ENCODE measurements at places on chromosomes 3 and 15.

DNA sequence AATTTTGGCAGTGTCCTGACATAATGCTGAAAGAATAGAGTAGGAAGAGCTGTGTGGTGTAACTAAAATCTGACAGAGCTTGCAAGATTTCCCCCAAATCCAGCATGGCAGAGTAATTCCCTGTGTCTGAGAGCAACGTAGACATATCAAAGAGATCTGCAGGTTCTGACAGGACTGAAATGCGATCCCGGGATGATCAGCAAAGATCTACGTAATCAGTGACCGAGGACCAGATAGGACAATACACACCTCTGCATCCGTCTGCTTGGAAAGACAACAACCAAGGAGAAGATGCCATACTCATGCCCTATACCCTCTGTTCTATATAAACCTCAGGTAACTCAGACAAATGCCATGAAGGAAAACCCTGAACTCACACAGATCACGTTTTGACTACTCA, 26.6 kb upstream of the SYNPR start:
- no peaks in the 10 kb centered on the region for H3K4me1 ChIP-seq
- no peaks in the 10 kb centered on the region for H3K27me3 ChIP-seq
- H3K4me3 ChIP-seq, result no peak overlapping the region
- no peak overlapping the region for H3K27ac ChIP-seq
- H3K36me3 ChIP-seq, result no peaks in the 10 kb centered on the region
- DNase-seq, result no peak

DNA sequence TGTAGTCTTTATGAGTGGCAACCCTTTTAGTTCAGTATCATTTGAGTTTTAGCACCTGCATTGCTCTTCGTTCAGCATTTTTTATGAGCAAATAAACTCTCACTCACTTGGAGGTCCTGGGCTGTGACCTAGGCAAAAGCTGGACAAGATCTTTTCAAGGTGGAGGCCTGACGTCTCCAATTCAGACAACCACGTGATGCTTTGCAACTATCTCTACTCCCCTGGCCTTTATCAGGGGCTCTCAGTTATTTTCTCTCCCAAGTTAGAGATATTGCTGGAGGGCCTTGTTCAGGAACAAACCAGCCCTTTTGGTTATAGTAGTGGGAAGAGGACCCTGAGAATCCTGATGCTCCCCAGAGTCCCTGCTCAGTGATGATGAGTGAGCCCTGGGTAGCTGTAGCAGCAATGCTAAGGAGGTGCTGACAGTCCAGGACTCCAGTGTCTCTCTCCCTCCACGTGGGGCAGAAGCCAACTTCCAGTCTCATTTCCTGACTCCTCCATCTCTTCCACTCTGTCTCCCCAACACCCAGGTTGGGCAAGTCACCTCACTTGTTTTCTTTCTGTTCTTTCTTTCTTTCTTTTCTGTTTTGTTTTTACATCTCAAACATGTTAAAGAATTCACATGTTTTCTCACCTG, 30.4 kb downstream of the HAPLN3 start:
- no peaks in the 10 kb centered on the region for H3K27me3 ChIP-seq
- no peak overlapping the region for H3K27ac ChIP-seq
- H3K4me3 ChIP-seq, result no peak overlapping the region
- peaks cover 3% of the 10 kb centered on the region for H3K4me1 ChIP-seq
- H3K36me3 ChIP-seq, result no peaks in the 10 kb centered on the region

GRCh38 chr3:150278843-150279381, 129.2 kb upstream of the TSC22D2 start:
- DNase-seq, result no peak
- H3K36me3 ChIP-seq, result no peaks in the 10 kb centered on the region
- H3K4me3 ChIP-seq, result no peak overlapping the region
- H3K27ac ChIP-seq, result no peak overlapping the region
- no peaks in the 10 kb centered on the region for H3K4me1 ChIP-seq

GRCh38 chr3:118955914-118956556, 78.6 kb downstream of the IGSF11 start:
- no peaks in the 10 kb centered on the region for H3K27me3 ChIP-seq
- peak overlapping the region; percentile 87 for H3K27ac ChIP-seq
- DNase-seq, result no peak
- H3K4me3 ChIP-seq, result no peak overlapping the region

DNA sequence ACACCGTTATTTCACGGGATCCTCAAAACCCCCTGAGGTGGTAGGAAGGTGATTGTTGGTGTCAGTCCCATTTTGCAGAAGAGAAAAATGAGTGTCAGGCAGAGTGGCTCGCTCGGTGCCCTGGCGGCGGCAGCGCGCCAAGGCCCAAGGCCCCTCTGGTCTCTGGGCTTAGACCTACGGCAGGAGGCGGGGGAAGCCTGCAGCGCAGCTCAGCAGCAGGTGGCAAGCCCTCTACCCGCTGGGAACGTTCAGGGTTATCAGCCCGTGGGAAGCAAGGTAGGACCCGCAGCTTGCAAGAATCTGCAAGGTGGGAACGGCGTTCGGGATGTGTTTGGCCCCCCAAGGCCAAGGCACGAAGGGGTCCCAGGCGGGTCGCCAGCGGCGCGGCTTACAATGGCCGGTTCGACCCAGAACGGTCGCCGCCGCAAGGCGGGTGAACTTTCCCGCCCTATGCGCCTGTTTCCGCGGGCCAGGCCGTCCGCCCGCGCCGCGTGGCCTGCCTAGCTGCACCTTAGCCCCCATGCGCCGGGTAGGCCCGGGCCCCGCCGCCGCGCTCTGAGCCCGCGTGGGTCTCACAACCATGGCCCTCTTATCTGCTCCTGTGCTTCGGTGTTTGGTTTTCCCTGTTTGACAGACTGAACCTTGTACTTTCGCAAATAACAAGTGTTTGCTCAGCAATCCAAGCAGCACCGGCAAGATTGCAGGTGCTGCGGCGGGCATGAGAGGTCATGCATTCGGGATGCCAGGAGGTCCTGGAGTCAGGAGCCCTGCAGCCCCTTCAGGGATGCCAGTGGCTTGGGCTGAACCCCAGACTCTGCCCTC, 39.7 kb downstream of the CCNL1 start:
- DNase-seq, result no peak
- H3K4me3 ChIP-seq, result no peak overlapping the region
- peaks cover 6% of the 10 kb centered on the region for H3K36me3 ChIP-seq

- no peak overlapping the region for H3K4me3 ChIP-seq
- H3K27ac ChIP-seq, result no peak overlapping the region
- no peaks in the 10 kb centered on the region for H3K36me3 ChIP-seq
- no peaks in the 10 kb centered on the region for H3K27me3 ChIP-seq
Measured at GRCh38 chr15:82566690-82567089, 26.4 kb upstream of the RPS17 start.

DNA sequence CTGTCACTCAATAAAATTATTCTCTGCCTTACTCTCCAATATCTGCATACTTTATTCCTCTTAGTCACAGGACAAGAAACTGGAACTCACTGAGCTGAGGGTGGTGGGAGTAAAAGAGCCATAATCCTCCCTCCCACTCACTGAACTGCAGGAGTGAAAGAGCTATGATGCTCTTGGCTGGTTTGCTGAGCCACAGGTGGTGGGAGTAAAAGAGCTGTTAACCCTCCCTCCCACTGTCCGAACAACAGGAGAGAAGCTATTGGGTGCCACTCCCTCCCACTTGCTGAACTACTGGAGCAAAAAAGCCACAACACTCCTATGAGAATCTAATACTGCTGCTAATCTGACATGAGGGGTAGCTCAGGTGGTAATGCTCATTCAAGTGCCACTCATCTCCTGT, 391.0 kb downstream of the NSUN3 start:
- DNase-seq, result no peak
- H3K4me1 ChIP-seq, result no peaks in the 10 kb centered on the region
- H3K27me3 ChIP-seq, result no peaks in the 10 kb centered on the region
- no peak overlapping the region for H3K27ac ChIP-seq

GRCh38 chr3:45153658-45154437, 7.7 kb upstream of the CDCP1 start:
- H3K27ac ChIP-seq, result no peak overlapping the region
- no peak for DNase-seq
- no peaks in the 10 kb centered on the region for H3K4me1 ChIP-seq
- no peak overlapping the region for H3K4me3 ChIP-seq
- peaks cover 8% of the 10 kb centered on the region for H3K36me3 ChIP-seq
- peaks cover 7% of the 10 kb centered on the region for H3K27me3 ChIP-seq

DNA sequence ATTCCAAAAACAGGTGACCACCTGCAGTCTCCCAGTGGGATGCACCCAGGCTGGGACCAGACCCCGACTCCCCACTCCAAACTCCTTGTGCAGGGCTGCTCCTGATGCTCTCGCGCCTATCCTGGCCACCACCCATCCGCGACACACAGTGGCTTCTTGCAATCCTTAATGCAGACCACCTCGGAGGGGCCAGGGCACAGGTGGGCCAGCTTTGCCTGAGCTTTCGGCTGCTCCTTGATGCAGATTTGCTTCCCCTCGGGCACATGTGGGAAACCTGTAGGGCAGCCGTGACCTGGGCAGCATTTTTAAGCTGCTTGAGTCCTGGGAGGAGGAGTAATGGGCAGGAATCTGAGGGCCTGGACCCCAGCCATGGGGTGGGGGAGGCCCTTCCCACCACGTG, 18.9 kb downstream of the SLC6A11 start:
- peaks cover 30% of the 10 kb centered on the region for H3K27me3 ChIP-seq
- H3K4me1 ChIP-seq, result no peaks in the 10 kb centered on the region
- H3K27ac ChIP-seq, result no peak overlapping the region

- no peak overlapping the region for H3K27ac ChIP-seq
- H3K27me3 ChIP-seq, result no peaks in the 10 kb centered on the region
- peak; percentile 36 for DNase-seq
- H3K4me1 ChIP-seq, result no peaks in the 10 kb centered on the region
- peaks cover 19% of the 10 kb centered on the region for H3K36me3 ChIP-seq
Measured at GRCh38 chr15:88878720-88879184, 16.6 kb downstream of the HAPLN3 start.

DNA sequence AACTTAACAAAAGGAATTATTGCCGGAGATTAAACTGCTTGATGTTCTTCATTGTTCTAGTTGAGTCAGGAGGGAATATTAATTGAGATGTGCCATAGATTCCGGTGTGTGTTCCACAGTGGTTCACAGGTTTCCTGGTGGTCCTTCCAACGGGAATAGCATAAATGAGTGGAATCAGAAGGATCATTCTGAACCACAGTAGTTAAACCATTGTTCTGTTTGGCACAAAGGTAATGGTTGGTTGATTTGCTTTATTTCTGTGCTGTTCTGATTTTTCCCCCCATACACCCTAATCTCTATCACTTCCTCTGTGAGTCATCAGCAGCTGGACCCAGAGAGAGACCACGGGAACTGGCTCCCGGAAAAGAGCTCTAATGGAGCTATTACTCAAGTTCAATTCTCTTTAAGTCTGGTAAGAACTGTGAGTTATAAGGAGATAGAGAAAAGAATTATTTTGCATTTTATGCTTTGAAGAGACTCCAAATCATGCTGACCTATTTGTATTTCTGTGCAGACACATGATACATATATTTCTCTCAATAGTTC, 627.2 kb downstream of the ZIC1 start:
- DNase-seq, result no peak

DNA sequence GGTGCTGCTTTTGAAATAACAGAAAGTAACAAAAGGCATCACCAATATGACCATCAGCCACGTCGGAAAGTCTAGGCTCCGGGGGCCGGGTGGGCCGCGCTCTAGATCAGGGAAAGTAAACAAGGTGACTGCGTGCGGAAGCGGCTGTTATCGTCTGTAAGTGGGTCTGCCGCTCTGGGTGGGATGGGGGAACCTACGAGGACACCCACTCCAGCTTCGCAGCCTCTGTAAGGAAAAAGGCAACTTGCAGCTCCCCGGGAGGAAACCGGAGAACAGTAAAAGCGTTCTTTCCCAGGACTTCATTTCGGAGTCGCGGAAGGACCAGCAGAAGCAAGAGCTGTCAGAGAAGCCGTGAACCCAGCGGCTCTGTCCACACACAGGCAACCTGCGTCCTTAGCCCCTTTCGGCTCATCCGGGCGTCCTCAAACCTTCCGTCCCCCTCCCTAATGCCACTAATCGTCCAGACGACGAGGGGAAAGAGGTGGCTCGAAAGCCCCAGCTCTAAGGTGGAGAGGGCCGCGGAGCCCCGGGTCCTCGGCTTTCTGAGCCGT, 461 bp downstream of the XRN1 start:
- no peaks in the 10 kb centered on the region for H3K27me3 ChIP-seq
- H3K27ac ChIP-seq, result peak overlapping the region; percentile 100
- peak overlapping the region; percentile 99 for H3K4me3 ChIP-seq
- peaks cover 30% of the 10 kb centered on the region for H3K4me1 ChIP-seq
- peaks cover 37% of the 10 kb centered on the region for H3K36me3 ChIP-seq
- DNase-seq, result peak; percentile 60

DNA sequence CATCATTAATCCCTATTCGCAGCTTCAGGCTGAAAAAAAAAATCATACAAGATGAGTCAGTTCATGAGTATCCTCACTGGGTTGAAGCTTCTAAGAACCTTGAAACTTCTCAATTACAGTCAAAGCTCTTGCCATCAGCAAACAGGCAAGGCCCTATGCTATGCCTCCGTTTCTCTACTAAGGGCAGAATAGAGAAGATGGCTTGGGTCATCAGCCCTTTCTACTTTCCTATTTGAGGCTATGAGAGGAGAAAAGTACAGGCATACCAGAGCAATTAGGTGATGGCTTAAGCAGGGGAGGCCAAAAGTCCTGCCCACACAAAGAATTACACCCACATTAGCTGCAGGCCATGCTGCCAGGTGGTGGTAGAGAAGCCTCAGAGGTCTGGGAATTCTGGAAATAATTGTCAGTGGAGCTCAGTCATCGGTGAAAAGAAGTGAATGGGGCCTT, 89.0 kb downstream of the MRPL46 start:
- no peak overlapping the region for H3K27ac ChIP-seq
- H3K36me3 ChIP-seq, result no peaks in the 10 kb centered on the region
- no peaks in the 10 kb centered on the region for H3K4me1 ChIP-seq
- no peak overlapping the region for H3K4me3 ChIP-seq
- no peak for DNase-seq

- H3K4me3 ChIP-seq, result no peak overlapping the region
- no peak overlapping the region for H3K27ac ChIP-seq
- peak; percentile 23 for DNase-seq
- H3K36me3 ChIP-seq, result no peaks in the 10 kb centered on the region
- H3K27me3 ChIP-seq, result peaks cover 45% of the 10 kb centered on the region
Measured at GRCh38 chr15:60255390-60255789, 142.4 kb downstream of the ANXA2 start.

DNA sequence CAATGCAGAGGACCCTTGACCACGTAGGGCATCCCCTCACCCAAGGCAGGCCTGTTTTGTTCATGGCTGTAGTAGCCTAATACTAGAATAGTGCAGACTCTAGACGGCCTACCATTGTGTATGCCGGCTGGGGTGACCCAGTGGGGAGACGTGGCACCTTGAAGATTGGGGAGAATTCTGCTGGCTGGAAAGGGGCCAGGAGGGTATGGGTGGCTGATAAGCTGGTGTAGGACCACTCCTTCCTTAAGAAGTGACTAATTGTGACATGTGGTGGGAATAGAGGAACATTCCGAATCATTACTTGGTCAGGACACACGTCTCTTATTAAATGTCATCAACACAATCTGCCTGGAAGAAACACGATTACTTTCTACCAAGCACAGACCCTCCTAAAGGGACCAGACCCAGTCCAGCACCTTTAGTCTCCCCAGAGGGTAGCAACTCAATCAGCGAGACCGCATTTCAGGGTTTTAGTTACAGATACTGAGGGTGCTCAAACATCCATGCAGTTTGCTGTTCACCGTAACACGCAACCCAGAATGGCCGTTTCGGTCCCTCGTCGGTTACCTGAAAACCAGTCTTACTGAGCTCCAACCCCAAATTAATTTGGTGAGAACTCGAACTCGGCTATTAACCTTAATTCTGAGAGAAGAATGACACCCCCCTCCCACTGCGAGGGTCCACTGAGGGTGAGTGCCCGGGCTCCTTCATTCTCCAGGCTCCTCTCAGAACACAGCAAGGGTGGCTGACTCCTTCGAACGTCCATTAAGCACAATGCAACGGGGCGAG, 1.6 kb upstream of the KLF13 start:
- H3K4me3 ChIP-seq, result peak overlapping the region; percentile 86
- H3K36me3 ChIP-seq, result peaks cover 10% of the 10 kb centered on the region
- DNase-seq, result no peak
- H3K4me1 ChIP-seq, result peaks cover 41% of the 10 kb centered on the region
